ENCODE measurements at places on chromosomes 4 and X. TPM values are rescaled to one million over a fixed set of nuclear protein-coding genes. Genes with fewer than 3 reads are reported as not detected.

DNA sequence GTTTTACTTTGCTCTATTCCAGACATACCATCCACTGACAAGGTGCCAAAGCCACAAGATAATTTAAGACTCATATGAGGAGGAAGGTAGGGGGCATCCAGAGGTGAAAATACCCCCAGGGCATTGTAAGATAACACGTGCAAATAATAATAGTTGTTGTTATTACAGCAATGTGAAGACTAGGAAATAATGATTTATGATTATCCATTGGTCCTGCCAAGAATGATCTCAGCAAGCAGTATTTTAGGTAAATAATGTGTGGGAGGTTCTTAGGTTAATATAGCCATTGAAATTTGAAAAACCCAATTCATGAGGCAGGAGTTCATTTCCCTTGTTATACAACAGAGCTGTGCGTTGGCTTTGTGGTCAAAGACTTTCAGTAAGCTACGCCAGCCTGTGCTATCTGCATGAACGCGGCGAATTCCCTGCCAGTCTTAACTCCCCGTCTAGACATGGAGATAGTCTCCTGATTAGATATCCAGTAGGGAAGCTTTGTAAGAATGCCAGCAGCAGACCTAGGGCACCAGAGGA lies 47.2 kb upstream of the MXRA5 start:
- DNase-seq: no peak
- H3K36me3 ChIP-seq: no peaks in the 10 kb centered on the region
- H3K27ac ChIP-seq: no peak overlapping the region
- peaks cover 11% of the 10 kb centered on the region for H3K4me1 ChIP-seq
- H3K27me3 ChIP-seq: peaks cover 3% of the 10 kb centered on the region

- DNase-seq: no peak
- H3K4me3 ChIP-seq: no peak overlapping the region
- H3K36me3 ChIP-seq: peaks cover under 1% of the 10 kb centered on the region
- peaks cover 5% of the 10 kb centered on the region for H3K27me3 ChIP-seq
- no peak overlapping the region for H3K27ac ChIP-seq
Measured at GRCh38 chr4:22030307-22030706, 81.7 kb upstream of the KCNIP4 start.

GLRA3 gene
- not detected for total RNA-seq

GRCh38 chrX:153921511-153922446 lies 4.3 kb downstream of the ARHGAP4 start:
- H3K4me3 ChIP-seq: no peak overlapping the region
- peaks cover 5% of the 10 kb centered on the region for H3K4me1 ChIP-seq
- H3K27ac ChIP-seq: no peak overlapping the region
- H3K36me3 ChIP-seq: no peaks in the 10 kb centered on the region
- no peaks in the 10 kb centered on the region for H3K27me3 ChIP-seq
- peak; percentile 89 for DNase-seq

GRCh38 chr4:97394653-97395052 lies 748.6 kb downstream of the STPG2 start:
- H3K4me3 ChIP-seq: no peak overlapping the region
- no peak overlapping the region for H3K27ac ChIP-seq
- H3K27me3 ChIP-seq: no peaks in the 10 kb centered on the region

GRCh38 chrX:14694611-14695010 lies 165.3 kb downstream of the GLRA2 start:
- H3K4me3 ChIP-seq: no peak overlapping the region
- H3K27me3 ChIP-seq: no peaks in the 10 kb centered on the region
- H3K36me3 ChIP-seq: no peaks in the 10 kb centered on the region
- H3K4me1 ChIP-seq: no peaks in the 10 kb centered on the region

DNA sequence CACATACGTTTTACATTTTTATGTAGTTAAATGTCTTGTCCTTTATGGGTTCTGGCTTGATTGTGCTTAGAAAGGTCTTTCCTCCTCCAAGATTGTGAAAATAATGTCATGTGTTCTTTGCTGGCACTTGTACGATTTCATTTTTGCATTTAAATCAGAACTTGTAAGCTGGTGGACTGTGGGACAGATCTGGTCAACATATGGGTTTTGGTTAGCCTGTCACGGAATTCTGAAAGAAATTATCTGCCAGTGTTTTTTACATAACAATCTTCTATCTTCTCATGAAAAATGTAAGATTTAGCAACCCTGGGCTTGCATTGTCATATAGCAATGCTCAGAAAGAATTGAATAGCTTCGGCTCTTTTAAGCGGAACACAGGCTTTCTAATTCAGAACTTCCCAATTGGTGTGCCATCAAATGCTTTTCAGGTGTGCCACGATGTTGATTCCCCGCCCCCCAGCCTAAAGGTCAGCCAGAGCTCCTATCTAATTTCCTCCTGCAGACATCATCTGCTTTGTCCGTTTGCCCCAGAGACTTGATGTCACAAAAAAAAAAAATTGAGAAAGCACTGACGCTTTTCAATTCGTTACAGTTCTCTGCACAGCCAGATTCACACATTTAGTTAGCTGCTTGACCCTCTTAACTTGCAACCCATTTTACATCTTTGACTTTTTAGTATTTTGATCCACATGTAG lies 16.2 kb downstream of the AFF1 start:
- H3K27ac ChIP-seq: no peak overlapping the region
- H3K27me3 ChIP-seq: no peaks in the 10 kb centered on the region
- no peaks in the 10 kb centered on the region for H3K36me3 ChIP-seq
- DNase-seq: no peak
- no peak overlapping the region for H3K4me3 ChIP-seq
- peaks cover 8% of the 10 kb centered on the region for H3K4me1 ChIP-seq

DNA sequence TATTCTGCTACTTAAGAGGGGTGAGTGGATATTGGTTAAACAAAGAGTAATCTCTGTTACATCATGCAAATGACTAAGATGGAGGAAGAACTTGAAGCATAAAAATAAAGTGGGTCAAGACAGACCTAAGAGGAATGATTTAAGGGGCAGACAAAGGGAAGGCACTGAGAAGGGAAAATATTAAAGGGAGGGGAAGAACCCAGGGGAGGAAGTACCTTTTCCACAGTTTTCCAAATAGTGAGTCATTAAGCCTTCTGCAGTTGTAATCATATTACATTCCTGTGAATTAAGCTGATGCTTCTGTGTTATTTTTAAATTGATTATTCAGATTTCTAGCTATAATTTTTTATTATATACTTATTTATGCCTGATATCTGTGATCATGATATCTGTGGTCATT lies 253.3 kb downstream of the CENPC start:
- H3K4me1 ChIP-seq: peaks cover 3% of the 10 kb centered on the region
- H3K4me3 ChIP-seq: no peak overlapping the region

DNA sequence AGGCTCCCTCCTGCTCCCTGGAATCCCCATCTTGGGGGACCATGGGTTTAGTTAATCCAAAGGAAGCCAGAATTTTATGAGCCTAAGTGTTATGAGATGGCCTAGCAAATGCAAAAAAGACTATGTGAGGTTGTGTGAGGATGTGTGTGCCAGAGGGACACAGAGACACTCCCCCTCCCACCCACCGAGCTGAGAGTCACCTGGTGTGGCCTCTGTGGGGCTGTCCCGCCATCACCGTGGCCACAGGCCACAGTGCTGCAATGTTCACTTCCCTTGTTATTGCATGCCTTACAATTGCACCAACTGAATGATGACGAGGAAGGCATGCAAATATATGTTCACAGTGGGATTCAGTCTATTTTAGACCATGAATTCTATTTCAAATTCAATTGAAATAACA lies 601 bp upstream of the FGFBP2 start:
- no peak overlapping the region for H3K4me3 ChIP-seq
- H3K36me3 ChIP-seq: peaks cover 6% of the 10 kb centered on the region

GRCh38 chrX:87702795-87703194 lies 185.2 kb downstream of the KLHL4 start:
- H3K4me3 ChIP-seq: no peak overlapping the region
- H3K27me3 ChIP-seq: no peaks in the 10 kb centered on the region
- H3K36me3 ChIP-seq: no peaks in the 10 kb centered on the region
- H3K27ac ChIP-seq: no peak overlapping the region

- no peaks in the 10 kb centered on the region for H3K27me3 ChIP-seq
- DNase-seq: no peak
- H3K27ac ChIP-seq: no peak overlapping the region
- H3K4me3 ChIP-seq: no peak overlapping the region
Measured at GRCh38 chrX:11564546-11564945, 101.2 kb downstream of the ARHGAP6 start.

GRCh38 chr4:137705171-137705783 lies 173.0 kb upstream of the PCDH18 start:
- peaks cover 36% of the 10 kb centered on the region for H3K4me1 ChIP-seq
- H3K4me3 ChIP-seq: no peak overlapping the region
- no peaks in the 10 kb centered on the region for H3K27me3 ChIP-seq
- H3K27ac ChIP-seq: peak overlapping the region; percentile 90
- DNase-seq: no peak

F8A2 gene
- total RNA-seq: not detected

DNA sequence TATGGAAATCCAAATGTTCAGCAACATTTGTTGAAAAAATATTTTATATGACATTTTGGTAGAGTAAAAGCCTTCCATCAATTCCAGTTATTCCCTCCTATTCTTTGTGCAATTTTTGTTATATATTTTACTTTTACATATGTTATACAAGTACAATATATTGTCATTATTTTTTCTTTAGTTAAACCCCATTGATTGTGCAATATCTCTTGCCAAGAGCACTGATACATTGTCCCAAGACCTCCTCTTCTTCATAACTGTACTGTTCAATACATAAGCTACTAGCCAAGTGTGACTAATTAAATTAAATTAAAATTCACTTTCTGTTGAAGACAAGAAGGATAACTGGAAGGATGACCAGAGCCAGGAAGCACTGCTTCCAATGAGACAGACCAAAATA lies 527.5 kb downstream of the TMA16 start:
- H3K4me3 ChIP-seq: no peak overlapping the region
- no peaks in the 10 kb centered on the region for H3K27me3 ChIP-seq
- no peaks in the 10 kb centered on the region for H3K4me1 ChIP-seq
- DNase-seq: no peak

DNA sequence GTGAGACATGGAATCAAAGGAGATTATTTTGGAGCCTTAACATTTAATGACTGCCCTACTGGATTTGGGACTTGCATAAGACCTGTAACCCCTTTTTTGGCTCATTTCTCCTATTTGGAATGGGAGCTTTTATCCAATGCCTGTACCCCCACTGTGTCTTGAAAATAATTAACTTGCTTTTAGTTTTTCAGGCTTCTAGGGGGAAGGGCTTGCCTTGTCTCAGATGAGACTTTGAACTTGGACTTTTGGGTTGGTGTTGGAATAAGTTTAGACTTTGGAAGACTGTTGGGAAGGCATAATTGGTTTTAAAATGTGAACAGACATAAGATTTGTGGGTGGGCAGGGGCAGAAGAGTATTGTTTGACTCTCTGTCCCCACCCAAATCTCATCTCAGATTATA lies 189.1 kb upstream of the POU3F4 start:
- H3K27me3 ChIP-seq: no peaks in the 10 kb centered on the region
- H3K36me3 ChIP-seq: no peaks in the 10 kb centered on the region
- no peak overlapping the region for H3K4me3 ChIP-seq
- no peaks in the 10 kb centered on the region for H3K4me1 ChIP-seq
- no peak overlapping the region for H3K27ac ChIP-seq
